ENCODE measurements at places on chromosomes 7 and 10.

DNA sequence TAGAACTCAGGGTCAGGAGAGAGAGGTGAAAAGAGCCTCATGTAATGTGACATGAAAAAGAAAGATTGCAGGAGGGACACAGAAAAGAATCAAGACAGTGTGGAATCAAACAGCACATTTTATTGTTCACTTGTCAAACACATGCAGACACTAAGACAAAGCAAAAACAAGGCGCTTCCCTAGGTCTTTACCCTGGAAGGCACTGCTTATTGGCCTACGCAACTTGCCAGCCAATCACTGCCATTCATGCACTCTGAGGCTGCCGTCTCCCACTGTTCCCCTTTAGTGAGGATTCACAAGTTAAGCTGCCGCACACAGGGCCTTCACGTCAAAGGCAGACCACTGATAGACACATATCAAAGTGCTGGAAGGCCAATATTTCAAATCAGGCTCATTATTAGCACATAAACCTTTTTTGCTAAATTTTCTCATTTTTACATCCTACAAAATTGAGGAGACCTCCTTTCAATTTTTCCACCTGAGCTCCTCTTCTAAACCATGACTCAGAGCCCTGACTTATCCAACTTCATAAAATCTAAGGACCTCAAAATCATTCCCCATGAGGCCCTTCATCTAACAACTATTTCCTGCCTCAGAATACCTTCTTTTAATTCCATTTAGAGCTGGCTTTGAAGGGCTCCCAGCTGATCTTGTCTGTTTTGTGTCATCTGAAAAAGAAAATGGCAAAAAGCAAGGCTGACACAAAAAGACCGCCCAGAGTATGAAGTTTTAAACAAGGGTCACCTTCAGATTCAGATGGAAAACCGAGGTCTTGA, 149.4 kb downstream of the CHCHD3 start:
- DNase-seq, result no peak

DNA sequence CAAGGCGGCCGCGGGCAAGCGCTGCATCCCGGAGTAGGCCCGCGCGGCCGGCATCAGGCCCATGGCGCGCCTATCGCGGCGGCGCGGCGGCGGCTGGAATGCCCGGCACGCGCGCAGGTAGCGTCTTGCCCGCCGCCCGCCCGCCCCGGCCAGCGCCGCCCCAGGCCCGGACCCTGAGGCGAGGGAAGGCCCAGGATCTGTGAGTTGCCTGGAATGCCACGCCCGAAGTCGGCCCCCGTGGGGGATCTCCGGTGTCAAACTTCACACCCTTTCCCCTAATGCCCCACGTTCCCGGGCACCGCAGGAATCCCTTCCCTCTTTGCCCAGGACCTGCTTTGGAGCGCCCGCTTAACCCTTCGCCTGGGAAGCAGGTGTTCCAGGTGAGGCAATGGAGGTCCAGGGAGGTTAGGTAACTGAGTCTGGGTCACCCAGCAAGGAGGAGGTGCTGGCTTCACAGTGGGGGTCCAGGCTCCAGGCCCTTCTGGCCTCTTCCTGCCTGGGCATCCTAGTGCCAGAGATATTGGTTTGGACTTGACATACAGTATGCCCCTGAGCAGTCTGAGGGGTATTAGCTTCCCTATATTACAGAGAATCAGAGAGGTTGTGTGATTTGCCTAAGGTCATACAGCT, 138.1 kb downstream of the ARHGAP22 start:
- DNase-seq, result no peak

GRCh38 chr10:53489335-53490182, 717.0 kb upstream of the MBL2 start:
- DNase-seq, result no peak

DNA sequence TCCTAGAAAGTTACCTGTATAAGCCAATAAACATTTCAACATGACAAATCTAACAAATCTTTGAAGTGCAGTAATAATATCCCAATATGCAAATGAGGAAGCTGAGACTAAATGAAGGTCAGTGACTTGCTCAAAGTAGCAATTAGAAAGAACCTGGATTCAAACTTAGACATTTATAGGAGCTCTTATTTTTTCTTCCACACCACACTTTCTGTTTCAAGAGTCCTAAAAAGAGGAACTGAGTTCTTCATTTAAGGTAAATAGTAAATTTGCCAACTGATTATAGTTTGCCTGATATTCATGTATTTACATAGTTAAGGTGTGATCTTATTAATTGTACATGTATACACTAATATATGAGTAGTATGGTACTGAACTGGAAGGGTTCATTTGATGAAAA, 44.0 kb downstream of the KLHDC10 start:
- DNase-seq, result no peak

- DNase-seq, result no peak
These were observed 76.0 kb upstream of the IL6 start for GRCh38 chr7:22651036-22651435.

- no peak for DNase-seq
These were observed 41.2 kb upstream of the C1QL3 start for GRCh38 chr10:16562891-16563290.

GRCh38 chr10:32950591-32951108, 7.4 kb downstream of the ITGB1 start:
- DNase-seq, result no peak

GRCh38 chr7:115052706-115053105, 130.8 kb downstream of the MDFIC start:
- no peak for DNase-seq

DNA sequence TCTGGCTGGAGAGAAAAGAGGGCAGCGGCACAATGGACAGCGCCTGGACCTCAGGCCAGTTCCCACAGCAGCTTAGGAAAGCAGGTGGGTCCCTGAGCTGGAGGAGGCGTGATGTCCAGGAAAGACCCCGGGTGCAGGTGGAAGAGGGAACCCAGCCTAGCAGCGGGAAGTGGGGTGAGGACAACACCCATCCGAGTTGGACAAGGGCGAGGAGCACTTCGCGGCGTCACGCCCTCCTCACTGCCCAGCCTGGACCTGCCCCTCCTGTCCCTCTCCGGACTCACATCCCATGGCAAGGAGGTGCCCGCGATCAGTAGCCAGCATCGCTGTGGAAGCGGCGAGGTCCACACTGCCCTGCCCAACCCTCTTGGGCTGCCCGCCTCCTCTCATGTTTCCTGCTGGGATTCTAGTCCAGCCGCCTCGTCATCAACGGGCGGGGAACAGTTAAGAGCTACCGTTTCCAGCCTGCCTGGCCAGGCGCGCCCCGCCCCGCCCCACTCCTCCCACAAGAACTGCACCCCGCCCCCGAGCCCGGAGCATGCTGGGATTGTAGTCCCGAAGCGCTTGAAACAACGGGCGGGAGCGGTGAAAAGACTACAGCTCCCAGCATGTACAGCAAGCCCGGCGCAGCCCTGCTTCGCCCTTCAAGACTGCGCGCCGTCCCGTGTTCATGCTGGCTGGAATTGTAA, 930.6 kb upstream of the ZNF722 start:
- DNase-seq, result no peak

GRCh38 chr7:44849885-44850544, 2.1 kb upstream of the H2AZ2 start:
- no peak for DNase-seq

GRCh38 chr7:138226001-138226476, 149.8 kb downstream of the AKR1D1 start:
- peak; percentile 66 for DNase-seq

GRCh38 chr10:31058795-31059703, 27.4 kb upstream of the ZNF438 start:
- peak; percentile 88 for DNase-seq

- DNase-seq, result no peak
These were observed 59.8 kb upstream of the OPN4 start for GRCh38 chr10:86594535-86594934.

- no peak for DNase-seq
These were observed 79.9 kb downstream of the PRKAG2 start for GRCh38 chr7:151796871-151797537.

DNA sequence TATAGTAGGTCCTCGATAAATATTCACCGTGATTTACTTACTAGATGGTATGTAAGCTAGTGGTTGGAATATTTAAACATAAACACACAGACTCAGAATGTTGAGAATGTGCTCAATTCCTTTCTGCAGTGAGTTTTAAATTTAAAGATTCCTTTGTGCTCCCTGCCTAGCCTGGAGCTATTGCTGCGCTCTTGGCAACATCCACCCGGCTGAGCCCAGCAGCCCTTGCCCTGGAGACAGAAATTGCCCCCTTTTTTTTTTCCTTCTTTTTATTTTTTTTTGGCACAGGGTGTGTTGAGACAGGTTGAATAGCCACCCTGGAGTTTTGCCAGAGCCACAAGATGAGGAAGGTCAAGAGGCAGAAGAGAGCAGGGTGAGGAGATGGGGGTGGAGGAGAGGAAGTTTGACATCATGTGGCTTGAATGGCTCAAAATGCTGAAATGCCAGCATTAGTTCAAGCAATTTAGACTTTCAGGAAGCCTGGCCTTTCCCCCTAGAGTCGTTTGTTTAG, 180.8 kb downstream of the PRKCQ start:
- DNase-seq, result peak; percentile 74

DNA sequence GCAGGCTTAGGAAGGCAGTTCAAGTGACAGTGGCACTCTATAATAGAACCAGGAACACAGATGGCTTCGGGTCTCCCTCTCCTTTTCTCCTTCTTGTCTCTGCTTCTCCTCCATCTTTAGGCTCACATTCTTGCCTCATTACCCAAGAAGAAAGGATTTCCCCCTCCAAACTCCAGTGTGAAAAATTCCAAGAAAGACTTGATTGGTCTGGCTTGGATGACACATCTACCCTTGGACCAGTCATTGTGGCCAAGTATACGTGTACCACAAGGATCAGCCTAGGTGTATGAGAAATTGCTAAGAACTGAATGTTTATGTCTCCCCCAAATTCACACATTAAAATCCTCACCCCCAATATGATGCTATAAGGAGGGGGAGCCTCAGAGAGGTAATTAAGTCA, 53.9 kb downstream of the PRTFDC1 start:
- DNase-seq, result no peak

DNA sequence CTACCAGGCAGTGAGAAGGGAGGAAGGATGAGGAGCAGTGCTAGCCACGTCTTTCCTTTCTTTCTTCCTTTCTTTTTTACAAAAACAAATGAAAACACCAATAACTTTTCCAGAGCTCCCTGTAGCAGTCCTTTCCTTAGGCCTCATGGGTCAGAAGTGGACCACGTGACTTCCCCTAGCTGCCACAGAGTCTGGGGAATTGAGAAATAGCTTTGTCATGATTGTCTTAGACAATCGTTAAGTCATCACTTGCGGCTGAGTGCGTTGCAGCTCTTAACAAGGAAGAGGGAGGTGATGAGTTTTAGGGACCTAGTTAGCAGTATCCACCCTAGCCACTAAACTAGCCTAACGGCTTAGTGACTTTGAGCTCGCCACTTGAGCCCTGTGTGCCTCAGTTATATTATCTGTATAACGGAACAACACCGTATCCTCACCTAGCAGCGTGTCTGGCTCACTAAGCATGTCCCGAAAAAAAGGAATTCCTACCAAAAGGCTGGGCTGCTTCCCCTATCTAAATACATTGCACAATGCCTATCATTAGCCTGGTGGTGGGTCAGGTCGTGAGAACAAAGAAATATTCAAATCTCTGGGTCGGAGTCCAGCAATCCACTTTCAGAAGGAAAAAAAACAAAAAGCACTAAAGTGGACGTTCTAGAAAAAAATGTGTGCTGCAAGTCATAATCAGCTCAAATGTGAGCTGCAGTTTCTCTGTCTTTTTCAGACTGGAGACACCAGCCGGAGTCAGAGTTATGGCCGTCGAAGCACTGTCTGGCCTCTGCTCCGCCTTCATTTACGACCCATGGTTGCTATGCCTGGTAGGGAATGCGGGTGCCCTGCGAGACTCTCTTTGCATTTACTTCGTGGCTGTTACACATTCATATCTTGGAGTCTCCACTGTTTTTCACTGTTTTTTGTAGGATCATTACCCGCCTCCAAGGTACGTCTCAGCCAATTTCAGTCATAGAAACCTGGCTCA, 338.5 kb upstream of the FOXK1 start:
- no peak for DNase-seq

DNA sequence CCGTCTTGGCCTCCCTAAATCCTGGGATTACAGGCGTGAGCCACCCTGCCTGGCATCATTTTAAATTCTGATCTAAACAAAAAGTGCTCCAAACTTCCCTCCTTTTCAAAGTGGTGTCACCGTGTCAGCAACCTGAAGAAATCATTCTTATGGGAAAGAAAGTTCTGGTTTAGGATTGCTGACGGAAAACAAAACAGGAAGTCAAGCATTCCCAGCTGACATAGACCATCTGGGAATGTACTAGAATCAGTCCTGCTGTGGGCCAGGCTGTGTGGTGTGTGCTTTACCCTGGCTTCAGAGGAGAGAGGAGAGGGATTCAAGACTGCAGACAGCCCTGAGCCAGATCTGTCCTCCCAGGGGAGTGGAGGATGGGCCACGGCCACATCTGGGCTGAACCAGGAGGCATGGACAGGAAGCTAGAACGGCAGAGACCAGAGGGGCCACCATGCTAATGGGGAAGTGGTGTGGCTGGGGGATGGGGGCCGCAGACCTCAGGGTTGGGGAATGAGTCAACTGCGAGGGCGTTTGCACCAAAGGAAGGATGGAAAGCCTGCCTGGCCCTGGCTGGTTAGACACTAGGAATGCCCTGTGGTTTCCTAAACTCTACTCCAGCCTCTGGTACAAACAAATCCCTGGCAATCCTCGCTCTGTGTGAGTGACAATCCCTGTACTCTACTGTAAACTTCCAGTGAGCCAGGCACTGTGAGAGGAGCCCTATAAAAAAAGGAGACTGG, 16.7 kb upstream of the CLIP2 start:
- peak; percentile 86 for DNase-seq

GRCh38 chr10:10540398-10540797, 477.3 kb upstream of the CELF2 start:
- no peak for DNase-seq

DNA sequence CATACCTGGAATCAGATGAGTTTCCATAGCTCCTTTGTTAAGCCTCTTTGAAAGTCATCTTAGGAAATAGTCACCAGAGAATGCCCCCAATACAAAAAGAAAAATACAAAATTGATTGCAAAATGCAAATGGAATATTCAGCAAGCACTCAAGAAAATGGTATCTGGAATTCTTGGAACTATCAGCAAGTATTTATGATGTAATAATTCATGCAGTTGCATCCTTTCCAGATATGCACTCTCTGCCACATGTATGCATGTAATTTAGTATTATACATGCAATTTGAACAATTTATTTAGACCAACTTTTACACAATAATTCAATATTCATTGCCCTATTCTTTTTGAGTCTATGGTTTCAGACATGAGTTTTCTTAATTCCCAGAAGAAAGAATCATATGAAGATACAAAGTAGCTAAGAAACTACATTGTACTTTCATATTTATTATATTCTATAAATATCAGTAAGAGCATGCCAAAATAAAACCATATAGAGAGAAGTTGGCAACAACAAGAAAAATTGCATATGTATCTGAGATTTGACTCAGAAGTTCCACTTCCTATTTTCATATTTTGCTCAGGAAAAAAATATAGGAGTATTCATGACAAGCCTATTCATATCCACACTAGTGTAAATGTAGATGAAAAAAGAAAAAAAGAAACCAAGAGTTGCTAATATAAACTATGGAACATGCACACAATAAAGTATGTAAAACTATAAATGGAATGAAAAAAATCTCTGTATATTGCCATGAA, 338.5 kb downstream of the SEMA3D start:
- DNase-seq, result peak; percentile 11

DNA sequence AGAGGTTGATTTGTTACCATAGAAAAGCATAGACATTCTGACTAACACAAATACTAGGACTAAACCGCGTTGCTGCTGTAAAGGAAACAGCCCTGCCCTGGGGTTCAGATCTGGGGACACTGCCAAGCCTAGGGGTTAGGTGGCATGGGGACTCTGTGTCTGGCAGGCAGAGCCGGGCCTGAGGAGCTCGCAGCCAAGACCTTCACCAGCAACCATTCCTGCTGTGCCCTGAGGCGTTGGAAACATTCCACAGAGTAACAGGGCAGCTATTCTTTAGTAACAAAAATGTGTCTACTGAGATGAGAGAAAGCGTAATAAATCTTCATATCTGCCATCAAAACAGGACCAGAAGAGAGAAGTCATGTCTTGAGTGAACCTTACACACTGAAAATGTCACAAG, 280.5 kb downstream of the POM121L12 start:
- peak; percentile 22 for DNase-seq

Measured in muscle of leg (tissue), 16 donors.